ENCODE measurements at places on chromosomes 6 and 20.

GRCh38 chr20:64044484-64045247, 4.8 kb downstream of the SOX18 start:
- no peak for DNase-seq

GRCh38 chr6:6878887-6879585, 228.7 kb upstream of the RREB1 start:
- no peak for DNase-seq

- DNase-seq = no peak
These were observed 9.6 kb downstream of the CMTR1 start for GRCh38 chr6:37442416-37443215.

GRCh38 chr6:90483116-90483839, 103.6 kb downstream of the MAP3K7 start:
- DNase-seq = no peak

GRCh38 chr20:57947421-57948179, 237.8 kb upstream of the PMEPA1 start:
- DNase-seq = no peak

GRCh38 chr20:63693733-63694583, 2.5 kb upstream of the TNFRSF6B start:
- no peak for DNase-seq

- DNase-seq = no peak
These were observed 141.1 kb upstream of the FOXQ1 start for GRCh38 chr6:1170794-1171193.

DNA sequence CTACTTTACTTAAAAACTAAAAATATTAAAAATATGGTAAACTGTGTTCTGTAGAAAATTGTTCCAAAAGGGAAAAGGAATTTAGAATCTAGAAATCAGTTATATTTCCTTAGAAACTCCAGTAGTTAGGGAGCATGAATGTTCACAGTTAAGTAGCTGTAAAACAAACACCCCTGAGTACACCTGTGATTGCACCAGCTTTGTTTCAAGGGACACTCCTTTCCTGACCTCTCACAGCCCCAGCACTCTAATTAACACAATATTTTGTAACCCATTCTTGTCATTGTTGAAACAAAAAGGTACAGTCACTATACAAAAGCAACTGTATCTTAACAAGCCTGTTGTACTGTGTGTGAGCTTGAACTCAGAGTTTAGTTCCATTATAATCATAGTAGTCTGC, 72.3 kb downstream of the NCOA7 start:
- no peak for DNase-seq

DNA sequence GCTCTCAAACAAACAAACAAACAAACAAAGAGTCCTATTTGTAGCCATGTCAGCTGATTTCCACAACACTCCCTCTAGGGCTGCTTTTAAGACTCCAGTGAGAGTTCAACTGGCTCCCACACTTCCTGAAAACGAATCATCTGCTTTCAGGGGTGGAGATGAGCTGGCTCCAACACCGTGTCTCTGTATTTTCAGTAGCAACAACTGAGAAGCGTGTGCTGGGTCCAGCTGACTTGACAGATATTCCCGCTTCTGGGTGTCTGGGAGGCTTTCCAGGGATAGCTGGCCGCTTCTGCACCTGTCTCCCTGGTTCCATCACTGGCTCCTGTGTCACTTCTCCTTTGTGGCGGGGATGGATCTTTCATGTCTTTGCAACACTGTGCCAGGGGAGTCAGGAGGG, 272.5 kb upstream of the SOX4 start:
- DNase-seq = no peak

- no peak for DNase-seq
These were observed 800.4 kb downstream of the KIF16B start for GRCh38 chr20:15772826-15773225.

- no peak for DNase-seq
These were observed 32.2 kb upstream of the MYB start for GRCh38 chr6:135148889-135149288.

Data from activated CD4-positive, alpha-beta T cell treated with anti-CD3 and anti-CD28 coated beads, Interleukin-2, amount 50 U/mL, for 16 hours (primary cell).